GM12865 (cell line): ENCODE measurements at places on chromosomes 6 and 20.

DNA sequence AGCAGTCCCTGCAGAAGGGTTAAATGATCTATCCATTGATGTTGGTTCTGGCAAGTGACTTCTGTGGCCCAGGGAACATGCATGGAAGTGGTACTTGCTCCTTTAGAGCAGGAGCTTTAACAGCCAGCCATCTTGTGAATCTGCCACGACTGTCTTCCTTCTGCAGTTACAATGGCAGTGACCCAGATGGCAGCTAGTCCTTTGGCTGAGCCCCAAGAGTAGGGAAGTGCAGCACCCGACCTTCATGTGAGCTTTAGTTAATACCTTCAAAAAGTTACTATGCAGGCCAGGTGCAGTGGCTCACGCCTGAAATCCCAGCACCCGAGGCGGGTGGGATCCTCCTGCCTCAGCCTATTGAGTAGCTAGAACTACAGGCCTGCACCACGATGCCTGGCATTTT is 66.4 kb downstream of the POPDC3 start:
- DNase-seq, result no peak

DNA sequence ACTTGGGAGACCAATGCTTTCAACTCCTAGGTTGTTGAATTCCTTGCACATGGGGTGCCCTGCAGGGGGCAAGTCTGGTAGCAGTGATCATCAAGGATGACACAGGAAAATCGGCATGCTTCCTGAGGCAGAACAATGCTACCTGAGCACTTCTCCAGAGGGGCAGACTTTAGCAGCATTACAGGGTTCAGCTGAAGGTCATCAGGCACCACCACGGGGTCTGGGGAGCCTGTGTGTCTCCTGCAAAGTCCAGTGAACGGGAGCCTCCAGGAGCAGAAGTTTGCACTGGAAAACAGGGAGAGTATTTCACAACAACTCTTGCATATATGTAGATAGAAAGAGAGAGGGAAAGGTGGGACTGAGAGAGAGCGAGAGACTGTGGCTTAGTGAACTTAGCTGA is 10.2 kb downstream of the VSX1 start:
- DNase-seq, result no peak

DNA sequence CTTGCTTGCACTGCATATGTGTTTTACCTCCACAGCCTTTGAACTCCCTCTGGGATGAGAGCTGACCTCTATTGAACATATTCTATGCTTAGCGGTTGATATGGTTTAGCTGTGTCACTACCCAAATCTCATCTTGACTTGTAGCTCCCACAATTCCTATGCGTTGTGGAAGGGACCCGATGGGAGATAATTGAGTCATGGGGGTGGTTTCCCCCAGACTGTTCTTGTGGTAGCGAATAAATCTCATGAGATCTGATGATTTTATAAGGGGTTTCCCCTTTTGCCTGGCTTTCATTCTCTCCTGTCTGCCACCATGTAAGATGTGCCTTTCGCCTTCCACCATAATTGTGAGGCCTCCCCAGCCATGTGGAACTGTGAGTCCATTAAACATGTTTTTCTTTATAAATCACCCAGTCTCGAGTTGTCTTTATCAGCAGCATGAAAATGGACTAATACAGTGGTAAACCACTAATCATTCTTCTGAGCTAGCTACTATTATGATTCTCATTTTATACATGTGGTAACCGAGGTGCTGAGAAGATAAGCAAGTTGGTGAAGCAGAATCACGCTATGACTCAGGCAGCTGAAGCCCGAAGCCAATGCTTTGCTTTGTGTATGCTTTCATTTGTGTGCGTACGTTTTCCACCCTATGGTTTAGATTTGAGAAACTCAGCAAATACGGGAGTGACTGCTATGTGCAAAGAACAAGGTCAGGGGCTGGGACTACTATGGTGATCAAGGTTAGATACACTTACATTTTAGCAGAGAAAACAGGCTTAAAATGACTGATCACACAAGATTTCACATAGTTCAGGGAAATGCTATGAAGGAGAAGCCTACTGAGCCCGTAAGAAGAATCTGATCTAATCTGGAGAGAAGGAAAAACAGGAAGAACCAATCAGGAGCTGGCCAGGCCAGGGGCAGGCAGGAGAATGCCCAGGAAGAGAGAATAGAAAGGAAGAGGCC is 363.5 kb downstream of the ESR1 start:
- DNase-seq, result peak; percentile 93

GRCh38 chr6:157885211-157885788 is 62.3 kb downstream of the SNX9 start:
- DNase-seq, result no peak

- DNase-seq, result peak; percentile 65
Observed at GRCh38 chr20:40941133-40941610, 87.5 kb upstream of the TOP1 start.

DNA sequence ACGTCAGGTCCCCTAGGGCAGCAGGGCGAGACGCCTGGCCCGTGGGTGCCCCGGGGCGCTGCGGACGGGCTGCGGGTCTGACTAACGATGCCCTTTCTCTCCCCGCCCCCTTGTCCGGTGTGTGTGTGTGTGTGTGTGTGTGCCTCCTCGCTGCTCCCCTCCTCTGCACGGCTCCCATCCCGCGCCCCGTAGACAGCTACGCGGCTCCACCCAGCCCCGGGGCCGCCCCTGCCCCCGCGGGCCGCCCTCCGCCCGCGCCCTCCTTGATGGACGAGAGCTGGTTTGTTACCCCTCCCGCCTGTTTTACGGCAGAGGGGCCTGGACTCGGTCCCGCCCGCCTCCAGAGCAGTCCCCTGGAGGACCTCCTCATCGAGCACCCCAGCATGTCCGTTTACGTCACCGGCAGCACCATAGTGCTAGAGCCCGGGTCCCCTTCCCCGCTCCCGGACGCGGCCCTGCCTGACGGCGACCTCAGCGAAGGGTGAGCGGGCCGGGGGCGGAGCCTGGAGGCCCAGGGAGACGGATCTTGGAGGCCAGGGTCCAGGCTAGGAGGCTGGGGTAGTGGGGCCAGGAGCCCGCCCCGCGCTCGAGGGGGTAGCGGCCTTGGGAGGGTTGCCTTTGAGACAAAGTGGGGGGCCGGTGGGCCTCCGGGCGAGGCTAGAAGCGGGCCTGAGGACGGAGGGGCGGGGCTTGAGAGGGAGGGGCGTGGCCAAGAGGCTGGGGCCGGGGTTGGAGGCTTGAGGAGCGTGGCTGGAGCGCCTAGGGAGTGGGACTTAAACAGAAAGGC is 5.1 kb downstream of the TP53INP2 start:
- peak; percentile 92 for DNase-seq

GRCh38 chr6:44522871-44523270 is 135.4 kb downstream of the CDC5L start:
- DNase-seq, result no peak

- no peak for DNase-seq
Observed at GRCh38 chr20:34332262-34332920, 29.2 kb upstream of the AHCY start.

- no peak for DNase-seq
Observed at GRCh38 chr6:2740581-2740980, 10.1 kb downstream of the MYLK4 start.

GRCh38 chr20:44209686-44210405 is 725 bp downstream of the OSER1 start:
- peak; percentile 17 for DNase-seq

DNA sequence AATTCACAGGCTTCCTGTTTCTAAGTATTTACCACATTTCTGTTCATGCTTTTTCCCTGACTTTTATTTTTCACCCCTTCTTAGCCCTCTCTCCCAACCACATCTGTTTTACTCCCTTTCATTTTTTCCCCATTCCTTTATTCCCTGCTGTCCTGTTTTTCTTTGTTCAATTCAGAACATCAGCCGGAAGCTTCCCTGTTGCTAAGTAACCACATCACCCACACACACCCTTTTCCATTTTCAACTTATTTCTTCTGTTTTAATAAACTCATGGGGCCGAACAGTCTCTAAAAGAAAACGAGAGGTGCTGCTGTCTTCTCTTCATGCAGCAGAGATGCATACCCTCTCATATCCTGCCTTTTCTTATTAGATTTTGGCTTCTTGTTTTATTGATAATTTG is 53.5 kb upstream of the CEP85L start:
- no peak for DNase-seq

- DNase-seq, result no peak
Observed at GRCh38 chr6:6399568-6399967, 79.1 kb upstream of the F13A1 start.

GRCh38 chr6:48449002-48449401 is 338.0 kb upstream of the PTCHD4 start:
- no peak for DNase-seq

DNA sequence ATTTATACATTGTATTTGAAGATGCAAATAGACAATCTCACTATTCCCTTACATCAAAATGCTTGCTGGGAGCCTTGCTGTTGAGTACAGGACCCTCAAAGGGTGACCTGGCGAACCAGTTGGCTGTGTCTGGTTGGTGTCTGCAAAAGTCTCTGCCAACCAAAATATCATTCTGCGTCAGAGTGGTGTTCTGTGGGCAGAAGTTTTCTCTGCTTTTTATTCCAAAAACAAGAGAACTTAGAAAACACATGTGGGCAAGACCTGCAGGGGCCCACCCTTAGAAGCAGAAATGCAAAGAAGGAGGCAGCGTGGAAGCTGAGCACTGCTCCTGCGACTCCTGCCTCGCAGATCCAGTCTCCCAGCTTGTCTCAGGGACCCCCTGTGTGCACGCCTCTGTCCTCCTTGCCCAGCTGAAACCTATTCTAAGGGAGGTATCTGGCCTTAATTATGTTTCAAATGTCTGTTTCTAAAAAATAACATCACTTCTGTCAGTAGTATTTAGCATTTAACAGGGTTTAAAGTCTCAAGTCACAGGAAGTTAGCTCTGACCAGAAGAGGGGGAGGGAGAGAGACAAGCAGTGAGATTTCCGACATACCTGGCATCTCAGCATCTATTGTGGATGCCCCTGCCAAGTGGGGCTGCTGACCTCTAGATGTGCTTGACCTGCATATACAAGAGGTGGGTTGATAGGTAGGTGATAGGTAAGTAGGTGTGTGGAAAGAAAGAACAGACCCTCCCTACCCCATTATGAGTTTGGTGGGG is 101.3 kb downstream of the SASH1 start:
- no peak for DNase-seq

- DNase-seq, result no peak
Observed at GRCh38 chr6:52976149-52976548, 18.9 kb downstream of the GSTA4 start.

DNA sequence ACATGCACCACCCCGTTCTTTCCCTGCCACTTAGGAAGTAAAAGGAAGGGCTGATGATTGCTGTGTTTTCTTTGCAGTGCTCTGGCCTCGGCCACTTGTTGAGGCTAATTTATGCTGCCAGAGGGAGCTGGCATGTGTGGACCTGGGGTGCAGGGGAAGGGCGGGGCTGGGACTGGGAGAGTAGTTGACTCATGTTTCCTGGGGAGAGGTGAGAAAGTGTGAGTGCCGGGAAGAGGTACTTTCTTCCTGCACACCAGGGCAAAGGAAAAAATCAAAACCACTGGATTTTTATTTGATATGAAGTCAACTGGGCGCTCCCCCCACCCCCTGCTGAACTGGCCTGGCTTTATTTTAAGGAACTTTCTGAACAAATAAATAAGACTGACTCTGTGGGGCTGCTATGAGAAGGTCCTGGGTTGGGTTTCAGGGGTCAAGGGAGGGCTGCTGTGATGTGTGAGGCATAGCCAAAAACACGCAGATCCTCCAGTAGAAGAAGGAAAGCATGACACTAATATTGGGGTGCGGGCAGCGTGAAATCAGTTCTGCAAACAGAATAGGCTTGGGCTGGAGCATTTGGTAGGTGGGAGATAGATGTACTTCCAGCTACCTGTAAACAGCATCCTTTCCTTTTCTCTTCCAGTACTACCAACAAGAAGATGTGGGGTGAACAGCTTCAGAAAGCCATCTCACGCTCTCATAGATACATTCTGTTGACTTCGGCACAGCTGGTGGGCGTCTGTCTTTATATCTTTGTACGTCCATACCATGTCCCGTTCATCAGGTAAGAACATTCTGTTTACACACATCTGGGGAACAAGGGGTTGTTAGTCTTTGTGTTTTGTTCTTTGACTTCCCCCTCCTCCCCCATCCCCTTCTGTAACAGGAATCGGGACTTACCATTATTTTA is 87.5 kb downstream of the SYNJ2 start:
- DNase-seq, result no peak

DNA sequence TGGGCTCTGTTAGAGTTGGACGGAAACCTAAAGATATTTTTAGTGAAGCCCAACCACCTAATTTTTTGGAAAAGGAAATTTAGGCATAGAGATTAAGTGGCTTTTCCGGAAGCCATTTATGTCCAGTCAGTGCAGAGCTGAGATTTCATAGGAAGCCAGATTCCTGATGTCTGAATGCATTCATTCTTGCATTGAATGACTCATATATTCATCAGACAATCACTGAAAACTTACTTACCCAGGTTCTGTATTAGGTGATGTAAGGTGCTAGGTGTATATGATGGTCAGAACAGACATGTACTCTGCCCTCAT is 4.1 kb downstream of the SH3BGRL2 start:
- no peak for DNase-seq

- no peak for DNase-seq
Observed at GRCh38 chr20:4925842-4926530, 75.3 kb downstream of the SLC23A2 start.

DNA sequence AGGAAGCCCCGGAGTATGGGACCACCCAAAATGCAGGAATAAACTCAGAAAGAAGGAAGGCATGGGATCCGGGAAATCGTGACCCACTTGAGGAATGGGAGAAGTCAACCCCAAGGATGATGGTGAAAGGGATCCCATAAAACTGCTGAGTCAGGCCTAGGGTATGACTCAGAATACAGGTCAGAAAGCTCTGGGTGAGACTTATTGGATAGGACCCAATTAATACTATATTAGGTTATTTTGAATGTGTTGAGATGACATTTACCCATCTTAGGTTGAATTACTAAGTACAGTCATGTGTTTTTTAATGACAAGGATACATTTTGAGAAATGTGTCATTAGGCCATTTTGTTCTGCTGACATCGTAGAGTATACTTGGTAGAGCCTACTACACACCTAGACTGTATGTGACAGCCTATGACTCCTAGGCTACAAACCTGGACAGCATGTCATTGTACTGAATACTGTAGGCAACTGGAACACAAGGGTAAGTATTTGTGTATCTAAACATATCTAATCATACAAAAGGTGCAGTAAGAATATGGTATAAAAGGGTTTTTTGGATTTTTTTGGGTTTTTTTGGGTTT is 17.1 kb upstream of the HIVEP1 start:
- no peak for DNase-seq

DNA sequence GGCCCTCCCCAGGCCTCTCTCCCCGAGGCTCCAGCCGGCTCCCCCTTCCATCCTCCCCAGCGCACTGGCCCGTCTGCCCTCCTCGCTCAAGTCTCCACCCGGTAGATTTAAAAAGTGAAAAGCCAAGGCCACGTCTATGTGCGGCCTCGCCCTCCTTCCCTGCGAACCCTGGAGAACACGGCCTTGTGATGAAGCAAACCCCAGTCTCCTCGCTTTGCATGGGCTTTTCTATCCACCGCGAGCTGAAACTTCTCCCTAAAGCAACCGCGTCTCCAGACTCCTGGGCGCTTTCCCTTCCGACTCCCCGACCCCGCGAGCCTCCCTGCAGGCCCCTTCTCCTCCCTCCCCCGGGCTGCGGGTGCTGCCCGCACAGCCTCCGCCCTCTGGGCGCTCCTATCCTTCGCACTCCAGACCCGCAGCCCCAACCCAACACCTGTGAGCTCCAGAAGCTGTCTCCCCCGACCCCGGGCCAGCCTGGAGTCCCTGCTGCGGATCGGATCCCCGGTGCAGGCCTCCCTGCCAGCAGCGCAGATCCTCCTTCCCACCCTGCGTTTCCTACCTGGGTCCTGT is 265.2 kb upstream of the QKI start:
- DNase-seq, result no peak
